ENCODE measurements at places on chromosomes 13 and 19.

DNA sequence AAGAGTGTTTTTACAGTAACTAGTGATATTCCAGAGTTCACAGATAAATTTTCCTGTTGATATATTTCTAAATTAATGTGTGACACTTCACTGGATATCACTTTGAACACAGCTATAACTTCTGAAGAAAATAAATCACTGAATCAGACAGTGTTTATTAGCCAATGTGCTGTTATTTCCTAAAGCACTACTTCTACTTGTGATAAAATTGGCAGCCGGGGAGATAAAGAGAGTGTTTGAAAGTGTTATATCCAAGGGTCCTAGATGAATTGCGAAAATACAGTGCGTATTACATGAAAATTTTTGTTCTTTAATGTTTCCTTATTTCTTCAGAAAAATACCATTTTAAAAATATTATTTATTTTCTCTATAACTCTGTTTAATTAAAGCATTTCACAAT lies 417.5 kb upstream of the ARGLU1 start:
- DNase-seq = no peak

- no peak for DNase-seq
Measured at GRCh38 chr19:41407271-41407670, 9.7 kb downstream of the BCKDHA start.

- DNase-seq = peak; percentile 35
Measured at GRCh38 chr13:28657784-28658538, 969 bp upstream of the POMP start.

GRCh38 chr19:49391581-49392399 lies 3.7 kb downstream of the KASH5 start:
- peak; percentile 62 for DNase-seq

GRCh38 chr19:21109116-21109515 lies 27.1 kb downstream of the ZNF714 start:
- no peak for DNase-seq

DNA sequence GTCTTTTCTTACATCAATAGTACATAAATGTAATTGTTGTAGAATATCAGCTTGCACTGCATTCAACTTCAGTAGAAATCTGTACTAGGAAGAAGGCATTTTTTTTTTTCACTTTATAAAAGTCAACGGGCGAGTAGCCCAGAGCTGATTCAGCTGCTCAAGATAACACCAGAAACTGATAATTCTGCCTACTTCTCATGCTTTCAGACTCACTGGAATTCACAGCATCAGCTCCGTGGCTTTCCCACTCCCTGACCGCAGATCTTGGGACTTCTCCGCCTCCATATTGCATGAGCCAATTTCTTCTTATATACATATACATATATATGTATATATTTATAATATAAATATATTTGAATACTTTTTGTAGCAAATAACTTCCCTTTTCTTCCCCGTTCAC lies 263.1 kb upstream of the RXFP2 start:
- DNase-seq = peak; percentile 65

DNA sequence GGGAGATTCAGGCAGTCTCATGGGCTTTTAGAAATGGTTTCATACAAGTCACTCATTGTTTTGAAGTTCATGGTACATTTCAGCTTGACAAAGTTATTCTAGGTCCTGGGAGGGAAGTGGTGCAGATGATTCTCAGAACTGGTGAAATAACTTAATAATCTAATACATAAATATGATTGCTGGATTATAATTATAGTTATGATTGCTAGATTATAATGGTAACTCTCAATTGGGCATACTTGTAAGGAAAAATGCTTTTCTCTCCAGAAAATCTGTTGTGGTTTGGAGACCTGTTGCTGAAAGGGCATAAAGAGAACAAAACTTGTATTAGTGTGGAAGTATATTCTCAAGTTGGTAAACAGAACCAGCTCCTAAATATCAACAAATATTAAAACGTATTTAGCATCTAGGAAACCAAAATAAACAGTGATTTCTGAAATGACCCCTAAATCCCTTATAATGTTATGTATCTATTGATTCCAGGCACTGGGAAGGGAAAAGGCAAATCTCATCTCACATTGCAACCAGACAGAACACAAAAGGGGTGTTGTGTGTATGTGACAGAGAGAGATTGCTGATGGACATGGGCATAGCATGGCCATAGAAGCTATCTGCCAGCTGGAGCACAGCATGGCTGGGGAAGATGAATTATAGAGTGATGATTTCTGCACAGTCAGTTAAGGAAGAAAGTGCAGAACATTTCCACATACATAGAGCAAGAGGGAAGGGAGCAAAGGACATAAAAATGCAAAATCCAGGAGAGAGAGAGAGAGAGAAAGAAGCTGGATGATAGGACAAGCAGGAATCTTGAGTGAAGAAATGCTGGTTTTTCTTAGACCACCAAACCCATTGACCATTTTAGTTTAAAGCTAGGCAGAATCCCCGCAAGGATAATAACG lies 87.1 kb upstream of the FRY start:
- DNase-seq = peak; percentile 60

GRCh38 chr19:17862711-17863519 lies 3.2 kb downstream of the RPL18A start:
- no peak for DNase-seq

DNA sequence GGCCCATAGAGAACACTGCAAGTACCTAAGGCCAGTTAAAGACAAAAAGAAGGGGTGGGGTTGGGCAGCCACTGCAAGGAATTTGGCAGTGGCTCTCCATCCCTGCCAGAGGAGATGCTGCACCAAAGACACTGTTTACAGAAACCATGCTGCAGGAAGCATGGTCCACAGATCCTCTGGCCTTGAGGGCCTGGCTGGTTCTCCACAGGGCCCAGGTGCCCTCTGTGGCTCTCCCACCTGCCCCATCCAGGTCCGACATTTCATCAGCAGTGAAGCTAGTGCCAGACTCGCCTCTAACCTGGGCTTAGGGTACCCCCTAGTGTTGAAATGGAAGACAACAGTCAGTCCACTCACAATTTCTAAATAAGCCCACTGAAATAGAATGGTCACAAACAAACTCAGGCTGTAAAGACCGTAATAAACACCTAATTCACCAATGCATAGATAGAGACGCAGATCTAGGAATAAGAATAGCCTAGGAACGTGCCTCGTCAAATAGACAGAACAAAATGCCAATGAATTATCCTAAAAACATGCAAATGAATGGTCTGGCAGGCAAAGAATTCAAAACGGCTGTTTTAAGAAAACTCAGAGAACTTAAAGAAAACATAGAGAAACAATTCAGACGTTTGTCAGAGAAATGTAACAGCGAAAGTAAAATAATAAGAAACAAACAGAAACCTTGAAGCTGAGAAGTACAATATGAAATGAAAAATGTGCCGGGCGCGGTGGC lies 23.3 kb downstream of the LYPD4 start:
- DNase-seq = no peak

DNA sequence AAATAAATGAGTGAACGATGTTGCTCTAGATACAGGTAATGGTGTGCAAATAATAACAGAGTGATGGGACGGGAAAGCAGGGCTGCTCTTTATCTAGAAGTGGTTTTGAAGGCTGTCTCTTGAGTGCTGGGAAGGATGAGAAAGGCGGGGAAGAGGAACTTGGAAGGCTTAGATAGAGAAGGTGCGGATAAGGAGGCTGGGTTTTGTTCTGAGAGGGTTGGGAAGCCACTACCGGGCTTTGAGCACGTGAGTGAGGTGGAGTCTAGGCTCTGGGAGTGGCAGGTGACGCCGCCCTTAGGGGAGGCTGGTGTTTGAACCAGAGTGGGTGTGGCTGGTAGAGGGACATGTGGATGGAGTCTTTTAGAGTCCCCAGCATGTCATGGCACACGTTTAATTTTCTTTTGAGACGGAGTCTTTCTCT lies 811 bp downstream of the ARMC6 start:
- DNase-seq = peak; percentile 39

DNA sequence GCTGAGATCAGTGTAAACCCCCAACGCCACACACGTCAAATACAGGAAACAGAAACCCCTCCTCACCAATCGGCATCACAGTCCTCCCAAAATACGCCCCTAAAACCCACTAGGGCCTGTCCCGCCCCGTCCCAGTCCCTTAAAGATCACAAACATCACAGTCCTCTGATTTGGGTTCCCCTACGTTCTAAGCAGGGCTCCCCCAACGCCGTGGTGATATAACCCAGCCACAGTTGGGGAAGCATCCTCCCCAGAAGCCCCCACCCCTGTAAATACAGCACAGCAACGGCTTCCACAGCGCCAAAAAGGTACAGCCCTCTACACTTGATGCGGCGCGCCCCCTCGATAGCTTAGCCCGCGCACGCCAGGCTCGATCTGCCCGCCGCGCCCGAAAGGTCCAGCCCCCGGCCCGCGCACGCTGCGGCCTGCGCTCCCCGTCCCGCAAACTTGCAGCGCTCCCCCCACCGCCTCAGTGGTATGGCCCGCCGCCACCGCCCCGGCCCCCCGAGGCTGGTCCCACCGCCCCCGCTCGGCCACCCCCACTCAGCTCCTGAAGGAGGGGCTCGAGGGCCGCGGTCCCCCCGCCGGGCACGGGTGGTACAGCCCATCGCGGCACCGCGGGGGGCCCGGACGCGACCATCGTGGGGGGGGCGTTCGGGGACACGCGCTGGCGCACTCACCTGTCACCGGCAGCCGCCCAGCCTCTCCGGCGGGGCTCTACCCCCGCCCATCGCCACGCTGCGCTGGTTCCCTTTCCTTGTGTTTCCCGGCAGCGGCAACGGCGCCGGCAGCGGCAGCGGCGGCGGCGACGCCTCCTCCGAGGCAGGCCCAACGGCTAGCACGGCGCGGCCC lies at the start of gene AKT2:
AKT2 (minus strand) TSS at position 845 of the 852 bp plus-strand sequence. CDS start 20,078 bp downstream, outside the sequence.
- DNase-seq = peak; percentile 38

GRCh38 chr13:81577601-81578195 lies 1236.8 kb upstream of the SPRY2 start:
- no peak for DNase-seq

DNA sequence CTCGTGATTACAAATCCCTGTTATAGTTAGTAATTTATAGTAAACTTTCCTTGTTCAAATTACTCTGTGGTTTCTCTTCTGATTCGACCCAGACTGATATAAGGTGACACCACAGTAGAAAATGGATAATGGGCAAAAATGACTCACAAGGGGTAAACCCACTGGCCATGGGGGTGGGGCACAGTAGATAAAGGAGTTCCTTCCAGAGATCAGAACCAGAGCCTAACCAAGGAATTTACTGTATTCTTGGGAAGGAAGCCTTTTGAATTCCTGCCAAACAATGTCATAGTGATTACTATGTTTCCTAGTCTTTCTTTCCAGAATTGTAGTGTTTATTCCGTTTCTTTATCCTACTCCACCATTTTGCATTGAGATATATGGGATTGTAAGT lies 21.9 kb downstream of the MIR17HG start:
- DNase-seq = peak; percentile 15

GRCh38 chr13:93309886-93310523 lies 83.4 kb downstream of the GPC6 start:
- DNase-seq = peak; percentile 74

DNA sequence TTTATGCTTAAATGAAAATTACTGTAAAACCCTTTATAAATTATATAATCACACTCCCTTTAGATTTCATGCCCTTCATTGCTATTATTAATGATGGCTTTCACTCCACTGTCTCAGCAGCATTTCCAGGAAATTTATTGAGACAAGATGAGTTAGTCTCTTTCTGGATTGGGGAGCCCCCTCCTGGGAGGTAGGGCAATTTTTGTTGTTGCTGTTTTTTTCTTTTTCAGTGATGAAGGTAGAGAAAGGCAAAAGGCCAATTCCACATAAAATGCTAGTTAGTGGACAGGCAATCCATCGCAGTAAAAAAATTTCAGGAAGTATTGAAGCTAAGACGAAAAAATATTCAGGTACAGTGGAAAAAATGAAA lies 80.2 kb downstream of the TEX26 start:
- peak; percentile 32 for DNase-seq

GRCh38 chr13:40389081-40389641 lies 277.3 kb downstream of the FOXO1 start:
- DNase-seq = no peak

GRCh38 chr19:28493884-28494283 lies 719.1 kb downstream of the UQCRFS1 start:
- DNase-seq = no peak

DNA sequence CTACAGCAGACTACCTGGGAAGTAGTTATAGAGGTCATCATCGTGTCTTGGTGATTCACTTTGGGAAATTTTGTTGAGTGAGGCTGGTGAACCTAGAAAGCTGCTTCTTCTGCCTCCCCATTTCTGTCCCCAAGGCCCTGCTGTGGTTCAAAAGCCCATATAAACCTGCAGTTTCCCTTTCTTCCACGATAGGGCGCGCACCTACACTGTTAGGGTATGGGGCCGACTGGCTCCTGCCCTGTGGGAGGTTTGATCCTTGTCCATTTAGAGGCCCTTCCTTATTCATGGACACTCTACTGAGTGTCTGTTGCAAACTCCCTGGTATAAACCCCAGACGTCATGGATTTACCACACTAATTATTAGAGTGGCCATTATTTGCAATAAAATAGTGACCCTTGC lies 191.8 kb downstream of the GGACT start:
- DNase-seq = no peak

DNA sequence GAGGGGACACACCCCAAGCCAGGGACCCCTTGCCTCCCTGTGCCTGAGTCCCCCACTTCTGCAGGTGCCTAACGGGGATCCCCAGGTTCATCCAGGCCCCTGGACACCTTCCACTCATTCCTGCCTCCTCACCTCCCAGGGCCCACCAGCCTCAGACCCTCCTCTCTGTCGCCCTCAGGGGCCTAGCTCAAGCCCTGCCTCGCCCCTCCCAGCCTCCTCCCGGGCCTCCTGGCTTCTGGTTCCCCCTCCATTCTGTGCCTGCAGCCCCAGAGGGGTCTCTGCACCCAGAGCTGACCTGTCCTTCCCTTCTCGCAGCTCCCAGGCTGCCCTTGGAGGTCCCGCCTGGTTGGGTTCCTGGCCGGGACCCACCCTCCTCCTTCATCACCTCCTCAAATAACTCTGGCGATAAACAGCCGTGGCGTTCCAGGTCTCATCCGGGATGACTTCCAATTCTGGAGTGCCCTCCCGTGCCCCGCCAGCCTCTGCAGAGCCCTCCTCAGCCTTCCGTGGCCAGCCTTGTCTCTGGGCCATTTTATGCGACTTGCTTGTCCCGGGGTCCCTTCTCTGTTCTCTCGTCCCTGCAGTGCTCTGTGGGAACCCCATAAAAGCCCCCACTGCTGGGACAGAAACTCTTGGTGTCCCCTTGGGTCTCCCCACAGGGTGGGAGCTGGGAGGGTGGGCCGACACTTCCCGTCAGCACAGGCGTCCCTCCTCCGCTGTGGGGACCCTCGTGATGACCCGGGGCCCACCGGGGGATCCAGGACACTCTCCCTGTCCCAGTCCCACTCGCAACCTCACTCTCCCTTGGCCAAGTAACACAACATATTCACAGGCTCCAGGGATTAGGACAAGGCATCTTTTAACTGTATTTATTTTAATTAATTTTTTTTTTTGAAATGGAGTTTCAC lies 9.2 kb downstream of the JOSD2 start:
- DNase-seq = no peak

Measured in AG10803 (cell line).